Effector memory CD4-positive, alpha-beta T cell (primary cell): ENCODE measurements at places on chromosomes 11 and 22.

GRCh38 chr22:20804650-20805049 lies 30.7 kb downstream of the SERPIND1 start:
- no peak for DNase-seq

DNA sequence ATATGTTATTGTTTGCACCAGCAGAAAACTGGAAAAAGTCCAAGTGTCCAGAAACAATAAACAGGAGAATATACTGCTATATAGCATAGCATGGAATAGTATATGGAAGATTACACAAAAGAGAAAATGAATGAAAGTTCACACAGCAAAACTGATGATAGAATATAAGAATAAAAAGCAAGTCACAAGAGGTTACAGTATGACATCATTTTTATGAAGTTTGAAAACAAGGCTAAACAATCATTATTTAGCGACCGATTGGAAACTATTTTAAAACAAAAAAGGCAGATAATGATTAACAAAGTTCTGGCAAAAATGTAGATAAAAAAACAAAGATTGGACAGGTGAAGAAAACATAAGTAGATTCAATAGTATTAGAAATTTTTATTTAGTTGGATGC lies 47.1 kb downstream of the SOX6 start:
- DNase-seq = no peak

DNA sequence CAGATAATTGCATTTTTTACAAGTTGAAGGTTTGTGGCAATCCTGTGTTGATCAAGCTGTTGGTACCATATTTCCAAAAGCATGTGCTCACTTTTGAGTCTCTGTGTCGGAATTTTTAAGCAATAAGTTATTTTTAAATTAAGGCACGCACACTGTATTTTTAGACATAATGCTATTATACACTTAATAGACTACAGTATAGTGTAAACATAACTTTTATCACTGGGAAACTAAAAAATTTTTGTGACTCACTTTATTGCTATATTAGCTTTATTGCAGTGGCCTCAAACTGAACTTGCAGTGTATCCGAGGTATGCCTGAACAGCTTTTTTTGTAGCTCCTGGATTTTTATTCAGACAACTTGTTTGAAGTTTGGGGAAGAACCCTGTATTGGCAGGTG lies 31.3 kb upstream of the RRM1 start:
- DNase-seq = no peak

DNA sequence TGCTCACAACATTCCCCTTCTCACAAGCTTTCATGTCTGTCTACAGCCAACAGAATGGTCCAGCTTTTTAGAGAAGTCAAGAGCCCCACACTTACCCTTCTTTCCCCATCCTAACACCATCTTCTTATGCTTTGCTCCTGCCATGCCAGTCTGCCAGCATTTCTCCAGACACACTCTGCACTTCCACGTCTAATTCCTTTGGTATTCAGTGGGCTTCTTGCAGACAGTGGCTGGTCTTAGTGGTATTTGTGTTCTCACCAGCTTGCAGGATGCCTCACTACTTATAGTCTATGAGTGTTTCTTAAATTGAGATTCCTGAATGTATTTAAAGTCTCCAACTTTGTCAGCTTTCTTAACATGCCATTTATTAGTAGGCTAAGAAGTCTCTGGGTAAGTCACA lies 154.4 kb downstream of the BBOX1 start:
- DNase-seq = no peak

DNA sequence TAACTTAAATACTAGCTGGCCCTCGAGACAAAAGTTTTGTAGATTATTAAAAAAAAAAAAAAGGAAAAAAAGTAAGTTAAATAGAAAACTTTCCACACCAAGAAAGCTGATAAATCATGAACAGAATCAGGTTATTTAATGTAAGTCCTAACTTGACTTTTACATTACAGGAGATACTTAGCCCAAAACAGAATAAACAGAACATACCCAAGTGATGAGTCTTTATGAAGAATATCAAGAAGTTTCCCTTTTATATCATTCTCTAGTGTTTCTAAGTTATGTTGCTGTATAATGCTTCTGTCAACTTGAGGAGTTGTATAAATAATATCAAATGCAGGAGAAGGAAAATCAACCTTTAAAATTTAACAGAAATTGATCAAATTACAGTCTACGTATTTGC lies 44.5 kb upstream of the RPS13 start:
- DNase-seq = no peak
